ENCODE measurements at places on chromosomes 11 and 22. TPM values are rescaled to one million over a fixed set of nuclear protein-coding genes. Genes with fewer than 3 reads are reported as not detected.

FXYD6 gene
- polyA plus RNA-seq = not detected

OR51E2 gene
- not detected for polyA plus RNA-seq

NXPE2 gene
- polyA plus RNA-seq = not detected

LGALS12 gene
- polyA plus RNA-seq = not detected

HPX gene
- polyA plus RNA-seq = not detected

TYR gene
- not detected for polyA plus RNA-seq

PNPLA5 gene
- polyA plus RNA-seq = not detected

GUCY1A2 gene
- polyA plus RNA-seq = not detected

DDX25 gene
- not detected for polyA plus RNA-seq

ASPHD2 gene
- 4.9 TPM for polyA plus RNA-seq

LINC01488 gene
- not detected for polyA plus RNA-seq

OR2AT4 gene
- polyA plus RNA-seq = not detected

OR4A47 gene
- not detected for polyA plus RNA-seq

APOA1 gene
- polyA plus RNA-seq = not detected

DPAGT1 gene
- 33.9 TPM for polyA plus RNA-seq

ST14 gene
- polyA plus RNA-seq = 0.06 TPM

C11orf65 gene
- 0.56 TPM for polyA plus RNA-seq

GP1BB gene
- not detected for polyA plus RNA-seq

VPREB1 gene
- polyA plus RNA-seq = not detected

OR2AG1 gene
- polyA plus RNA-seq = not detected

MFRP gene
- polyA plus RNA-seq = not detected

GLB1L2 gene
- polyA plus RNA-seq = not detected

TREH gene
- not detected for polyA plus RNA-seq

MS4A1 gene
- polyA plus RNA-seq = 1.4 TPM

HNRNPUL2 gene
- 1.3 TPM for polyA plus RNA-seq

RASL10A gene
- polyA plus RNA-seq = not detected

OR8H2 gene
- polyA plus RNA-seq = not detected

DNHD1 gene
- polyA plus RNA-seq = 1.3 TPM

PRDM10 gene
- 3.0 TPM for polyA plus RNA-seq

TPBGL gene
- not detected for polyA plus RNA-seq

PTPRJ gene
- 20.2 TPM for polyA plus RNA-seq

OR8A1 gene
- not detected for polyA plus RNA-seq

NRIP3 gene
- polyA plus RNA-seq = not detected

HEPHL1 gene
- polyA plus RNA-seq = not detected

SERHL2 gene
- polyA plus RNA-seq = not detected

KCTD14 gene
- 1.4 TPM for polyA plus RNA-seq

GPHA2 gene
- not detected for polyA plus RNA-seq

SLC17A6 gene
- polyA plus RNA-seq = not detected

Data from CD4-positive, CD25-positive, alpha-beta regulatory T cell (primary cell).